Spinal cord (tissue), 10 donors: ENCODE measurements at places on chromosomes 1 and 21. TPM values are rescaled to one million over a fixed set of nuclear protein-coding genes. Genes with fewer than 3 reads are reported as not detected.

GRCh38 chr1:150009604-150010392 is 728 bp downstream of the OTUD7B start:
- no peak for DNase-seq

ITLN2 gene
- polyA plus RNA-seq, result not detected

DNA sequence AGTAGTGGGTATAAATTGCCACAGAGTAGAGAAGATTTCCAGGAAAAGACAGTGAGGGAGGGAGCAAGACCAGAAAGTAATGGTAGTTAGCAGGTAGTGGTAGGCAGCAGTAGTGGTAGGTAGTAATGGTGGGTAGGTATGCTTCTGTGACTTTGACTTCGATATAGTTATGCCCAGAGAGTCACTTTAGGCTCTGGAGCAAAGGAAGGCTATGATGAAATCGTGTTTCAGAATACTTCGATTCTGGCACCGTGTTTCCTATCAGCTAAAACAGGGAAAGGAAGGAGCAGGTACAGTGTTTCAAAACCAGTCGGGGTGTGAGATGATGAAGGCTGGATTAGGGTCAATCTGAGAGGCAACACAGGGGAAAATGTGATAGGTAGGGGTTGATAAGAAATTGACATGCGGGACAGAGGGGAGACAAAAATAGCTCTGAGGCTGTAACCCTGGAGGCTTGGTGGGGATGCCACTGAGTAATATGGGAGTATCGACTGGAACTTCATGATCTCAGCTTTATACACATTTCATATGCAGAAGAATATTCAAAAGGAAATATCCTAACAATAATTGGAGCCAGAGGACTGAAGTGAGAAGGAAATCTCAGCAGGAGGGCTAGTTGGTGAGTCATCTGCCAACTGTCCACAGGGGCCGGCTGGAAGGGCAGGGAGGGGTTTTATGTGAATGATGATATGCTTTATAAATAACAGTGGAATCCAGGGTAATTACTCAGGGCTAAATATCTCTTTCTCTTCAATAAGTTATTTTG is 25.2 kb upstream of the TRIM45 start:
- DNase-seq, result no peak

DNA sequence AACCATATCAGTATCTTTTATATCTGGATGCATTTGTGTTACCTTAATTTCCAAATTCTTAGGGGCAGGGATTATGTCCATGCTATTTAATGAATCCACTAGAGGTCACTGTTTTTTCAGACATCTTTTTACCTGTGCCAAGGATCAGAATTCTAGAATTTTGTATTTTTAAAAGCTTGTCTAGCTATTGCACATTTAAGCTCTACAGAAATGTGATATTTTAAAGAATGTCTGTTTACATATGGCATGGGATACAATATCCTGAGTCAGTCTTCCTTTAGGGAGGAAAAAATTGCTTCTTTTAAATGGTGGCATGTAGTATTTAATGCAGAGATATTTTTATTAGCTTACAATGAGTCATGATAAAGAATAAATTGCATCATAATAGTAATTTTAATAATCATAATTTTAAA is 11.3 kb downstream of the RPAP2 start:
- peak; percentile 73 for DNase-seq

A3GALT2 gene
- 0.33 TPM for polyA plus RNA-seq

DNA sequence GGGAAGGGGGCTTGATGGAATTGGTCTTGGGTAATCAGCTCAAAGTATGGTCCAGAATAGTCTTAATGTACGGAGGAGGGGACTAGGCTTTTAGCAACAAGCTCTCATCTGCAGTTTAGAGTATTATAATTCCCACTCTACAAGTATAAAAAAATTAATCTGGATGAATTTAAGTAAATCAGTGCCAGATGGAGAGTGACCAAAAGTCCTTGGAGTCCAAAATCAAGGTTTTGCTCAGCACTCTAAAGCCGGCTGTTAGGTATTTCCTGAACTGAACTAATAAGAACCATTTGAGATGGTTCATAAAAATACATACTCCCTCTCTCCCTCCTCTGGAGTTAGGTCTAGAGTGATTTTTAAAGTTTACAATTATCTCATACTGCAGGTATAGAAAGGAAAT is 23.7 kb downstream of the GLUL start:
- DNase-seq, result no peak

DNA sequence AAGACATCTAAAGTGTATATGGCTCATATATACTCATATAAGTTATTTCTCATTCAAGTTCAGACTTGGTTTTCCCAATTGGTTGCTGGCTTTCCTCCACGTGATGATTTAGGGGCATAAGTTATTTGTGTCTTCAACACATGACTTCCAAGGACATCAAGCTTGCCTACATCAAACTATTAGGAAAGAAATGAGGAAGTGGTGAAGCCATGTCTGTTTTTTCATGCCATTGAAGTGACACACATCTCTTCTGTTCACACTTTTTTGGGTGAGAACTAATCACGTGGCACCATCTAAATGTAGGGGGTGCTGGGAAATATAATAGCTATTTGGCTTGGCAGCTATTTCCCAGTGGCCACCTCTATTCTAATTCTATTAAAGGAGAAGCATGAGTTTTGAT is 282.1 kb downstream of the OMA1 start:
- DNase-seq, result no peak

C4BPA gene
- 0.50 TPM for polyA plus RNA-seq

ACADM gene
- 83.1 TPM for polyA plus RNA-seq

DNA sequence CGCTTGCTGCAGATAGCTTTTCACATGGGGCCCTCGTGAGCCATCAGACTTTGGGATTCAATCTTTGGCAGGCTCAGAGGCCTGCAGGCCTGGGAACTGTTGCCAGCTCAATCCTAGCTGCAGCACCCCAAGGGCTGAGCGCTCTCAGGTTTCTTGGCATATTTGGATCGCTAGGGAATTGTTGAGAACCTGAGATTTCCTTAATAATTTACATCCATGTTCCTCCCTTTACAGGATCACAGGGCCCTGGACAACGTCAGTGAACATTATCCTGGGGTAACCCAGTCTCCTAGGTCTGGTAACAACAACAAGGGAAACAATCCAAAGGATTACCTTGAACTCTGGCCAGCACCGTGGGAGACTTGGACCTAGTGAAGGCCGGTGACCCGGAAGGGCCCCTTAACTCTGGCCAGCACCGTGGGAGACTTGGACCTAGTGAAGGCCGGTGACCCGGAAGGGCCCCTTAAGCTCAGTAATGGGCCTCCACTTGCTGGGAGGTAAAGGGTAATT is 49.3 kb upstream of the NEK2 start:
- peak; percentile 57 for DNase-seq

GRCh38 chr1:21659924-21660326 is 9.2 kb downstream of the RAP1GAP start:
- DNase-seq, result no peak

- no peak for DNase-seq
These were observed 13.6 kb downstream of the BATF3 start for GRCh38 chr1:212686069-212686468.

DNA sequence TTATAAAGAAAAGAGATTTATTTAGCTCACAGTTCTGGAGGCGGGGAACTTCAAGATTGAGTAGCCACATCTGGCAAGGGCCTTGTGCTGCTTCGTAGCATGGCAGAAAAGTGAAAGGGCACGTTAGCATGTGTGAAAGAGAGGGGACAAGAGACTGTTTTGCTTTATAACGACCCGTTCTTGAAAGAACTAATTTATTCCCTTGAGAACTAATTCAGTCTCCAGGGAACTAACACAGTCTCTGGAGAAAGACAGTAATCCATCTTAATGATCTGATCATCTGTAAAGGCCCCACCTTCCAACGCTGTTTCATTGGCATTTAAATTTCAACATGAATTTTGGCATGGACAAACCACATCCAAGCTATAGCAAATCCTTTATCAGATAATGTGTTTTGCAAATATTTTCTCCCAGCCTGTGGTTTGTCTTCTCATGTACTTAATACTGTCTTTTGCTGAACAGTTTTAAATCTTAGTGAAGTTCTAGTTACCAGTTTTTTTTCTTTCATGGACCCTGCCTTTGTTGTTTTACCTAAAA is 26.1 kb downstream of the MTR start:
- DNase-seq, result no peak

MYBPH gene
- polyA plus RNA-seq, result 0.35 TPM

GRCh38 chr1:41174170-41174569 is 67.9 kb downstream of the SCMH1 start:
- DNase-seq, result no peak

ZNF695 gene
- 3.5 TPM for polyA plus RNA-seq

HS2ST1 gene
- polyA plus RNA-seq, result 51.0 TPM

KRTAP11-1 gene
- polyA plus RNA-seq, result not detected

DNA sequence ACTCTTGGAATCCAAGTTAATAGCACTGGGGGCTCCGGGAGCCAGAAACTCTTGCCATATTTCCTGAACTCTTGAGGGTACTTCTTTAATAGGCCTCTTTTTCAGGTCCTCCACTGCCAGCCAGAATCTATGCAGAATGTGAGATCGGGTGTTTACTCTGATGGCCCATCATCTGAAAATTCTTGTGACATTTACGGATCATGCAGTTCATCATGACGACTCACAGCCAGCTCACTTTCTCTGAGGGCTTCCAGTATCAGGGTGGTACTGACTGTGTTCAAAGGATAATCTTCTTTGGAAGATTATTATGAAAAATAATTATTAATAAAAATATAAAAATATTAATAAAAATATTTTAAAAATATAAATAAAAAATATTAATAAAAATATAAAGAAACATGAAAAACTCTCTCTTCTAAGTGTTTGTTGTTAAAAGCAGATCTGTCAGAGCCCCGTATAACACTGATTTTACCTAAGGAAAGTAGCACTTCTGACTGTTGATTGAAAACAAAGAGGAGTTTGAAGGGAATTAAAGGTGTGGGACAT is 194.3 kb upstream of the GREM2 start:
- no peak for DNase-seq

DNA sequence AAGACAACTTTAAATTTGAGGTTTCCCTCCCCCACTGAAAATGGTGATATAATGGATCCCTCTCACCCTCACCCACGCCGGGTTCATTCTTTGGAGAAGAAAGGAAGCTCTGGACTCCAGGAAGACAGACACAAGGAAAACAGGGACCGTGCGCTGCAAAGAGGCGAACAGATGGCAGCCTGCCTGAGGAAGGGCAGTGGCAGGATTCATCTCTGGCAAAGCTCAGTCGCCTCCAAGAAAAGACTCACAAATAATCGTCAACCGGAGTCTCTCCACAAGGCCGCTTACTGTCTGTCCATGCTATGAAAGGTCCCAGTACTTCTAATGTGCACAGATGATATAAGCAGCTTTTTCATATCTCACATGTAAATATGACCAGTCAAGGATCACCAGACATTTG is 110.3 kb downstream of the TIAM1 start:
- no peak for DNase-seq

GRCh38 chr1:73026114-73026513 is 743.8 kb upstream of the NEGR1 start:
- no peak for DNase-seq

DNA sequence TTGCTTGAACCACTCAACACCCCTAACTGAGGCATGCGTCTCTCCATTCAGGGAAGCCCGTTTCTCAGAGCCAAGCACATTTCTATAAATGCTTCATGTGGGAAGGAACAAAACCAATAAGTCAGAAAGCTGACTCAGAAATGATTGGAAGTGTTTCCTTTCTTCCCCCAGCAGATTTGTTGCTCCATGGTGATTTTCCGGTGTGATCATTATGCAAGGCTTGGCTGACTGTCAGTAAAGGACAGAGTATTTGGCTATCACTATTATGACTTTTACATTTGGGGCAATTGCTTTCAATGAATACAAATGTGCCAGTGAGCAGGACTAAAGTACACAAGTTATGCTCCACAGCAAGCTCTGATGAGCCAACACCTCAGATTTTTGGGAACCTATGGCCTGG is 53.3 kb upstream of the ZC3H11B start:
- peak; percentile 16 for DNase-seq

WDR64 gene
- polyA plus RNA-seq, result 0.32 TPM

- no peak for DNase-seq
These were observed 73.3 kb upstream of the PDE4B start for GRCh38 chr1:65719391-65719790.
